NCI-H1694 treated with DMSO at 0.1 percent for 48 hours (cell line): ENCODE measurements at places on chromosomes 7 and 10.

DNA sequence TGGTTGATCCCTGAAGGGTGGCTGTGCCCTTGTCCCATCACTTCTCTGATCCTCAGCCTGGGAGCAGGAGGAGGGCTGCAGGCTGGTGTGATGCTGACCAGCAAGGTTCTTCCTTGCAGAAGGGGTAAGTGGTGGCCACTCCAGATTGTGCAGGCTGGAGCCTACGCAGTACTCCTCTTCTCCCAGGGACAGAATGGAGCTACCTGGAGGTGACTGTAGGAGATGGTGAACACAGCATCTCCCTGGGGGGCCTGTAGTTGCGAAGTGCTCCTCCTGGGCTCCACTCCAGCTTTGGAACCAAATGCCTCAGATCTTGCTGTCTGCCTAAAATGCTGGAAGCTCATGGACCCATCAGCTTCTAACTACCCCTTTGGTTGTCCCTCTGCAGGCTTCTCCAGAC, 323.6 kb upstream of the PODXL start:
- DNase-seq: no peak

DNA sequence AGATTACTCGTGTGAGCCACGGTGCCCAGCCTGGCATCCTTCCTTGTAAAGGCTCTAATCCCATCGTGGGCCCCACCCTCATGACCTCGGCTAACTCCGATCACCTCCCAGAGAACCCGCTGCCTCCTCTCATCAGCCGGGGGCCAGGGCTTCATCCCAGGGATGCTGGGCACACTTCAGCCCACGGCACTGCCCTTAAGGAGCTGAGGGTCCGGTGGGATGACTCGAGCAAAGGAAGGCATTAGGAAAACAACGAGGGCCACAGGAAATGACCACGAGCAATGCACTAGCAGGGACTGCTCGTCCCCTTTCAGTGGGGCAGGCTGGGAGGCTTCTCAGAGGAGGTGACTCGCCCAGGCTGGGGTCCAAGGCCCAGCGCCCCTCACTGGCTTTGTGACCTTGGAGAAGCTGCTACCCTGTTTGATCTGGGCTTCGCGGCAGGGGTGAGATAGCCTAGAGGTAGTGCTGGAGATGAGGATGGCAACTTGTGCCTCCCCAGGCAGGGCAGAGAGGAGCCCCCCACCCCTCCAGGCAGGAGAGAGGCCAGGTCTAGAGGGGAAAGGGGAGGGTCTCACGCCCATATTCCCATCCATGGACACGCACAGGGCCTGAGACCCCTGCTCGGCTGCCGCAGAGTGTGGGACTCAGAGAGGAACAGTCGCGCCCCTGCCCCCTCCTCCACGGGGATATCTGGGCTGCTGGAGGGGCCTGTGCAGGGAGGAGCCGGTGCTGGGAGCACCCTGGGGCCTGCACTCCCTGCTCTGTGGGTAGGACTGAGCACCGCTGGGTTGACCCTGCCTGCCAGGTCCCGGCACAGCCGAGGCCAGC, 26.8 kb downstream of the ELFN1 start:
- no peak for DNase-seq

GRCh38 chr7:78220754-78221153, 422.2 kb downstream of the PHTF2 start:
- DNase-seq: no peak

- DNase-seq: no peak
These were observed 269.6 kb downstream of the SORCS3 start for GRCh38 chr10:104910712-104911111.

GRCh38 chr10:78511324-78512204, 477.9 kb downstream of the RPS24 start:
- DNase-seq: no peak

GRCh38 chr7:42939457-42940240, 7.5 kb downstream of the MRPL32 start:
- no peak for DNase-seq

- no peak for DNase-seq
These were observed 227.2 kb upstream of the KLF14 start for GRCh38 chr7:130961128-130961601.

GRCh38 chr10:79438021-79438698, 7.3 kb downstream of the ZCCHC24 start:
- DNase-seq: no peak

DNA sequence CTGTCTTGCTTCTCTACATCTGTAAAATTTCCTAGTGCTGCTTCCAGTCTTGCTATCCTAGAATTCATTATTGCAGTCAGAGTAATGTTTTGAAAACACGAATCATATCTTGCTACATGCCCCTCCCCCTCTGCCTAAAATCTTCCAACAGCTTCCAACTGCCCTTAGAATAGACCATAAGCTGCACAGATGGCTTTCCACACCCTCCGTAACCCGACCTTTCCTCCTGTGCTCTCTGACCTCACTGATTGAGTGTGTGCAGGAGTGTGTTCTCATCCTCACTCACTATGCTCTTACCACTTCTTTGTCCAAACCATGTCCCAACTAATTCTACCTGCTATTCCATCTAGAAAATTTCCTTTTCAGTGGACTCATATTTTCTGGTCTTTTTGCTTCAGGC, 121.2 kb upstream of the ANKRD1 start:
- peak; percentile 39 for DNase-seq

DNA sequence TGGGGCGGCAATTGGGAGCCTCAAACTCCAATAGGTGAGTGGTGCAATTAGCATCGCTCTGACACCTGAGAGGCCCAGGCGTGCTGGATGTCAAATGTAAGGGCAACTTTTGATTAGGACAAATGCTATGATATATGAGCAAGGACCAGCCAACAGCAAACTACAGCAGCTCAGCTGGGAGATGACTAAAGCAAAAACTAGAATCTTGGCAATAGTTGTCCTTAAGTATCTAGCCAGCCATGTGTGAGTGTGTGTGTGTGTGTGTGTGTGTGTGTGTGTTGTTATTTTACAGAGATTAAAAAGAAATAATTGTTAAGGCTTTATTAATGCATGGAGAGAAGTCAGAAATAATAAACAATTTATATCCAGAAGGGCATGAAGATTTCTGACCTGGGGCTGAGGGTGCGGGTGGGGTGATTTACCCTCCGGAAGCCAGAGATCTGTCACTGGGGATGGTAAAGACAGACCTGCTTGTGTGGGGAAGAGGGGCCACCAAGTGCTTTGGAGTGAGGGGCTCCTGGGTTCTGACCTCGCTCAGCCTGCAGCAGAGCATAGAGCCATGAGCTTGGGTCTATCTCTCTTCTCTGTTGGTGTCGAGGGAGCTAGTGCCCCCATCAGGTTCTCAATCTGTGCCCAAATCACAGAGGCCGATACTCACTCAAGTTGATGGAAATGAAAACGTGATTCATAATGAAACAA, 77.3 kb downstream of the EMX2 start:
- no peak for DNase-seq

GRCh38 chr7:50647286-50647980, 82.2 kb upstream of the DDC start:
- no peak for DNase-seq

- DNase-seq: no peak
These were observed 58.7 kb downstream of the CREB3L2 start for GRCh38 chr7:137943132-137943551.

GRCh38 chr7:114502454-114503254, 88.0 kb downstream of the FOXP2 start:
- no peak for DNase-seq

- no peak for DNase-seq
These were observed 100.3 kb downstream of the DNAJB9 start for GRCh38 chr7:108669958-108670357.

GRCh38 chr10:106863549-106863948, 301.0 kb downstream of the SORCS1 start:
- DNase-seq: no peak

DNA sequence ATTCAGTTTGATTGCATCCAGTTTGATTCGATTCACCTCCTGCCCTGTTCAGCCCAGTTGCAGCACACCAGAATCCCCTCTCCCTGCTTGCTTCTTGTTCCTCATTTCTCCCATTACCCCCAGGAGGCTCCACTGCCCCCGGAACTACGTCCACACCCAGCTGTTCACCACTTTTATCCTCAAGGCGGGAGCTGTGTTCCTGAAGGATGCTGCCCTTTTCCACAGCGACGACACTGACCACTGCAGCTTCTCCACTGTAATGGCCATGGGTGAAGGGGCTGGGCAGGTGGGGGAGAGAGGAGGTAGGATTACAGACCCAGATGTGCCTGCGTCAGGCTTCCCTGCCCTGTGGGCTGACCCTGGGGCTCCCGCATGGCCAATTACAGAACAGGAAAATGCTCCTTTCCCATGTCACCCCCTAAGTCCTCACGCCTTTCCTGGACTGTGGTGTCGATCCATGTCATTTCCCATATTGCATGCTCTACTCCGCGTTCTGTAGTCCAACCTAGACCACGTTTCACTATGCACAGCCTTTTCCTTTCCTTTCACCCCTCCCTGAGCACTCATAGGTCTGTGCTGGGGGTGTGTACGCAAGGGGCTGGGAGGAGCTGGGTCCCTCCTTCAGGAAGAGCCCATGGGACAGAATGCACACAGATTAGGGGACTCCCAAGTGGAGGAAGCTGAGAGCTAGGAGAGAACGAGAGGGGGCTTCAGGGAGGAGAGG, 8.2 kb downstream of the GHRHR start:
- no peak for DNase-seq

DNA sequence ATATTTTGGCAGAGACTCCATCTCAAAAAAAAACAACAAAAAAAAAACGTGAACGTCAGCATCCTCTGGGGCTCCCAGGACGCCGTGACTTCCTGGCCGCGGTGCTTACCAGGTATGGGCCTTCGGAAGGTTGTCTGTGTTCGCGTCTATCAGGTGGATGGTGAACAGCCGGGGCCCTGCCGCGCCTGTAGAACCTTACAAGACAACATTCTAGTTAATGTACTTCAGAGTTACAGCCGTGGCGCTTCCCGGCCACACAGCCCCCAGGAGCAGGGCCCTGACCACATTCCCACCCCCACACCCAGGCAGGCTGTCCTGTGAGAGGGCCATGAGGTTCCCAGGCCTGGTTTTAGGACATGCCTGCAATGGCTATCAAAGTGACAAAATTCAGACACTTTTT, 111.0 kb downstream of the SMURF1 start:
- no peak for DNase-seq

- DNase-seq: no peak
These were observed 4.3 kb upstream of the TECTB start for GRCh38 chr10:112278871-112279270.

- peak; percentile 37 for DNase-seq
These were observed 49.9 kb upstream of the SH2B2 start for GRCh38 chr7:102236592-102237287.

DNA sequence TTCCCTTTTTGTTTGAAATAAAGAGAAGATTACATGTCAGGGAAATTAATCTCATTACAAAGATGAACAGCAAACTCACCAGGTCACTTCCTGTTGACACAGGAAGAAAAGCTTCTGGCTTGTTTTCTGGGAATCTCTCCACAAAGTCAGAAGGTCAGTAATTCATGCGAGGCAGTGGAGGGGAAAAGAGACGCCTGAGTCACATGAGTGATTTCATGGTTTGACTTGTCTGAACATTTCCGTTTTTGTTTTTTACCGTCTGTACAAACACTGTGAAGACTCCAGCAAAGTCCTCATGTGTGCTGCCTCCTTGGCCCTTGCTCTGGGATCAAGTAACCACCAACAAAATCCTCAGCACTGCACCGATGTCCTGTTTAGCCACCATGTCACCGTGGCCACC, 2.5 kb upstream of the HABP2 start:
- no peak for DNase-seq

DNA sequence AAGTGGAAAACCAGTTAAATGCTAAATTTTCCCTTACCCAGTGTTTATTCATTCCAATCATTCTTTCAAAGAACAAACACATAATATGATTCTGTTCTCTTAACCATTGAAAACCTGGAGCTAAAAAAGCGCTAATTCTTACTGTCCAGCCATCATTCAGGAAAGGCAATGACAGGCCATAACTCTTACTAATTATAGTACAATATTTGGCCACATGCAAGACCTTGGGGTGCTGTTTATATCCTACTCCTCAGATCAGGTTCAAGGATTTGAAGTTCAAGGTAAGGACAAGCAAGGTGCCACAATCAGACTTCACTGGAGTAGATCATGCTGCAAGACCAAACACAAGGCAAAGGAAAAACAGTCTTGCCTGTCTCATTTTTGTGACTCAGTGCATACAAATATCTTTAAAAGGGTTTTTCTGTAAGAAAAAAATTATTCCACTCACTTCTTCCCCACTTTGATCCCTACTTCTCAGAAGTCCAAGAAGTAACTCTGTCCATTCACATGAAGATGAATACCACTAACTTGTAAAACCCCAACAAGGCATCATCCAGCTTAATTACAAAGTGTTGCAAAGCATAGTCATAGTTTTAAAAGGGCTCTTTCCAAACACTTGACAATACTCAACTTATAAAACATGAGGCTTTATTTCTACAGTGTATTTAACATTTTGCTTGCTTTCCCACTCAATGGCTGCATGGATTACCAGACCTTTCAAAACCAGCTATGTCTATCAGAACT, 153.0 kb downstream of the DOCK4 start:
- DNase-seq: no peak

DNA sequence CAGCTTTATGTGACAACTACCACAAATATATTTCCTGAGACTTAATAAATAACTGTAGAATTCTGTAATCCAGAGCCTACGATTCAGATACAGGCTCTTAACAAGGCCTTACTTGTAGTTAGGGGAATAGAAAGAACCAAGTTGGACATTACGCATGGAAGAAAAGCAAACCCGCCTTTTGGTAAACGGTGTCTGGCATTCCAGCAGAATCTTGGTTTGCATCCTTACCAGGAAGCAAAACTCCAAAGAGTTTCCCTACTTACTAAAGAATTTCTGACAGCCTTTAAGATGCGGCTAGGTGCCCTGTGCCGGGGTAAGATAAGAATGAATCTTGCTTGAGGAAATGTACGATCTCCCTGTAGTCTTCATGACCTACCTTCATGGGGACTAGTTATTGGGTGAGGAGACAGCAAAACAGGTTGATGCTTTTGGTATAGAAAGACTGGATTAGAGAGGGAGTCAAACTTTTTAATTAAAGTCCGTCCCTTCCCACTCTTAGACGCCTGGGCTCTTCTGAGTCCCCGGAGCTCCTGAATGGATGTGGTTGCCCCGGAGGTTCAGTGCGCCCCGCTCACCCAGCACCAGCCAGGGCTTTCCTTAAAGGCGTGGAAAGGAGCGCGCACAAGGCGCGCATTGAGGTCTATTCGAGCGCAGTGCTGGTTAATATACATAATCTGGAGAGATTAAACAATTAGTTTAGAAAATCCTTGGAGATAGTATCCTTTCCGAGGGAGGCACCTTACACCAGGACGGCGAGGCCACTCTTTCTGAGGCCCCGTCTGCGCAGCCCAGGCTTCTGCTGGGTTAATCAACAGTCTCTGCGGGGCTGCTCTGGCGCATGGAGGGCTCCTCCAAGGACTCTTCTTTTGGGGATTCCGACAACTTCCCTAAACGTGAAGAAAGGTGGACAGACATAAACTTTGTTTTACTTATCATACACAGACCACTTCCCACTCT, 11.5 kb downstream of the PTF1A start:
- no peak for DNase-seq

- DNase-seq: no peak
These were observed 256.2 kb upstream of the CACNA2D1 start for GRCh38 chr7:82699773-82700186.

- no peak for DNase-seq
These were observed 618.6 kb upstream of the MKI67 start for GRCh38 chr10:128744811-128745305.
